Activated CD8-positive, alpha-beta memory T cell treated with anti-CD3 and anti-CD28 coated beads, Interleukin-2, amount 10 ng/mL, durations not matched to agents 7 days and 5 days (primary cell): ENCODE measurements at places on chromosomes 3 and 15. TPM values are rescaled to one million over a fixed set of nuclear protein-coding genes. Genes with fewer than 3 reads are reported as not detected.
A peak's percentile ranks its signal among the peaks of the same experiment; 100 is the strongest.

DNA sequence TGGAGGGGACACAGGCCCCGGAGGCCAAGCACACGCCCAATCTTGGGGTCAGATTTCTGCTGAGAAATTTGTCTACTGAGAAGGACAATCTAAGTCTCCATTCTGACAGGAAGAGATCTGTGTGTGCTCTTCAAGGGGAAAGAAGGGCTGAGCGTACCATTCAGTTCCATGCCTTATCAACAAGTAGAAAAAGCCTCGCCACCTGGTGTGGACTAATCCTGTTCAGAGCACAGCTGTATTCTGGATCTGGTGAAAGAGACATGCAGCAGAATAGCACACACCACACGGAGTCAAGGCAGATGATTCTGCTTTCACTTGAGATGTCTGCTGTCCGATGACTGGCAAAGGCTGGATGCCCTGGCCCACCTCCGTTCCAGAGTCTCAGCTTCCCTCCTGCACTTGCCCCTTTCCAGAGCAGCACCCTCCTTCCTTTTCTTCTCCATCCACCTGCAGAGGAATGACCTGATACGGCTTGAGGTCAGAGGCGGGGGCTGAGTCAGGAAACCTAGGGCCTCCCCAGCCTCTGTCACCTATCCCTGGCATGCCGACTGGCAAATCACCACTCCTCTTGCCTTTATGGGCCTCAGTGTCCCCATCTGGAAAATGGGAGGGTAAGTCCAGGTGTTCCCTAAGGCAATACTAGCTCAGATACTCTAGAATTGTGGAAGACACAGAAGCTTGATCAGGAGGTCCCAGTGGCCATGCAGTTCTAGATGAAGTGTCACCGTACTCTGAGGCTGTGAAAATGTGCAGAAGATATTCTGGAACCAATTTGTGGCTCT is 36.9 kb upstream of the CTSH start:
- DNase-seq, result no peak
- no peak overlapping the region for H3K4me3 ChIP-seq
- H3K36me3 ChIP-seq, result no peaks in the 10 kb centered on the region
- peaks cover 8% of the 10 kb centered on the region for H3K27me3 ChIP-seq

- no peaks in the 10 kb centered on the region for H3K27me3 ChIP-seq
- DNase-seq, result no peak
- no peak overlapping the region for H3K27ac ChIP-seq
- H3K36me3 ChIP-seq, result no peaks in the 10 kb centered on the region
- H3K4me3 ChIP-seq, result no peak overlapping the region
Observed at GRCh38 chr3:101879623-101880284, 30.4 kb downstream of the NFKBIZ start.

GRCh38 chr3:165837801-165838200 is 578 bp upstream of the BCHE start:
- no peaks in the 10 kb centered on the region for H3K36me3 ChIP-seq
- no peak overlapping the region for H3K27ac ChIP-seq
- H3K4me1 ChIP-seq, result no peaks in the 10 kb centered on the region

GRCh38 chr3:183085634-183086390 is 13.5 kb downstream of the MCCC1 start:
- H3K27me3 ChIP-seq, result no peaks in the 10 kb centered on the region
- peak overlapping the region; percentile 17 for H3K27ac ChIP-seq
- peaks cover 12% of the 10 kb centered on the region for H3K4me1 ChIP-seq

Gene TIMP4
- total RNA-seq, result not detected

Gene CPEB1
- total RNA-seq, result not detected

Gene LRTM1
- not detected for total RNA-seq

Gene CDCP1
- total RNA-seq, result 5.3 TPM
